ENCODE measurements at places on chromosomes 3 and 15. TPM values are rescaled to one million over a fixed set of nuclear protein-coding genes. Genes with fewer than 3 reads are reported as not detected.

KLHL40 gene
- not detected for total RNA-seq

IL5RA gene
- not detected for total RNA-seq

LDHAL6B gene
- total RNA-seq: not detected

DNA sequence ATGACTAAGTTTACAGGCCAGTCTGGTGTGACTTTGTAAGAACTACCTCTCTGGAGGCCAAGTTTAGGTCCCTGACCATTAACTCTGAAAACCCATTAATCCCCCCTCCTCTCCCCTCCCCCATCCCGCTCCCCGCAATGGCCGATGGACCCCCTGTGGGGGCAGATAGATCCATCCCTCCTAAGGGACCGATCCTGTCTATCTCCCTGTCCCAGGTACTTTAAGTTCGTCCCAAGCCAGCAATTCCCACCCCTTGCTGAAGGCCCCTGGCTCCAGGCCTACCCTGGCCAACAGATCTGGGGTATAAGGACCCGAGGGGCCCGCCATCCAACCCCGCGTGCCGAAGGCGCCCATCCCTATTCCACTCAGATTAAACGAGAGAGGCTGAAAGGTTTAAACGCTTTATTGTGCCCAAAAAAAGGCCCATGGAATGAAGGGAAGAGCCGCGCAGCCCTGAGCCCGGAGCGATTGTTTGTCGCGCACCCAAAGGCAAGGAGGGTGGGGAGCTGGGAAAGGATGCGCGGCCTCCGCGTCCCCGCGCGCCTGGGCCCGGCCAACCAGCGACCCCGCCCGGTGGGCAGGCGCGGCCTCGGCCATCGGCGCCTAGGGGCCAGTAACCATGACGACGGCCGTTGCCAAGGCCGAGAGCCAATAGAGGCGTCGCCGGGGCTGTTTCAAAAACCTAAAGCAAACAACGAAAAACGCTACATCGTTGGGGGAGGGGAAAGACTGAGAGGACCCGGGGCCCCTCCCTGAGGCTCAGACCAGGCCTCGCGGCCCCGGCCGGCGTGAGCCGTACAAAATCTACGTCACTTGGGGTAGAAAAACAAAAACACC, 35.9 kb downstream of the HMCES start:
- peak; percentile 83 for DNase-seq

DNA sequence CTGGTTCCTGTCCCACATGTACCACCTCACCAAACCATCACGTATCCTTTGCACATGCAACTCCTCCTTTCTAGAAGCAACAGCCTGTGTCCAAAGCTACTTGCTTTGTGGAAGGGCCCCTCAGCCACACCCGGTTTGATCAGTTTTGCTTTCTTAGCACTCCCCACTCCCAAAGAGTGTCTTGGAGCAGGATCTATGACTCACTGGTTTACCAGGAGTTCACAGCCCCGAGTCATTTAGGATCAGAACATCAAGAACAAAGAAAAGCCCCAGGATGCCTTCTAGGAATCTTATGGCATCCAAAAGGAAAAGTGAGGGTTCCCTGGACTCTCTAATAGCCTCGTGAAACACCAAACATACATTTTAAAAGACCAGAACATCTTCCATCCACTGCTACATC, 50.7 kb upstream of the IGF1R start:
- DNase-seq: no peak
